T47D (cell line): ENCODE measurements at places on chromosomes 11 and 22.

DNA sequence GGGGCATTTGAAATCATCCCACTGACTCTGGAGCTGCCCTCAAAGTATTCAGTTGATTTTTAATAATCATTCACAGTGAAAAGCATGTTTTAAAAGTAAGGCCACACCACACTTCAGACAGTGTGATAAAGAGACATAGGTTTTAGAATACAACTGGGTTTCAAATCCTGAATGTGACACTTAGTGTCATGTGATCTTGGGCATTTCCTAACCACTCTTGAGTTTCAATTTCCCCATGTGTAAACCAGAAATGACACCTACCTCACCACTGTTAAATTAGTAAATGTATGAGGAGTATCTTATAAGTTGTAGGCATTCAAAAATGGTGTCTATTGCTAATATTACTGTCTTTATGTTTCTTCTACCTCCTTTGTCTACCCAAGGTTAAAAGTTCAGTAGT lies 5.4 kb downstream of the TMEM123 start:
- no peak for DNase-seq

DNA sequence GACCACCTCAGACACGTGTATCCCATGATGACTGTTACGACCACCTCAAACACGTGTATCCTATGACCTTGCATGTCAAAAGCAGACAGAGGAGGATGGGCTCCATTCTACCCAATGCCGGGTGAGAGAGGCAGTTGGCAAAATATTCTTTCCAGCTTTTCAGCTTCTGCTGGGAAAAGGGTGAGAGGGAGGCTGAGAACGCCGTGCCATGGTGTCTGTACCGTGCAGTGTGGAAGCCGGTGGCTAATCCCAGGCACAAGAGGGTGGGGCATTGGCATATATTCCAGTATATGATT lies 1478.4 kb downstream of the TBC1D22A start:
- DNase-seq, result no peak

DNA sequence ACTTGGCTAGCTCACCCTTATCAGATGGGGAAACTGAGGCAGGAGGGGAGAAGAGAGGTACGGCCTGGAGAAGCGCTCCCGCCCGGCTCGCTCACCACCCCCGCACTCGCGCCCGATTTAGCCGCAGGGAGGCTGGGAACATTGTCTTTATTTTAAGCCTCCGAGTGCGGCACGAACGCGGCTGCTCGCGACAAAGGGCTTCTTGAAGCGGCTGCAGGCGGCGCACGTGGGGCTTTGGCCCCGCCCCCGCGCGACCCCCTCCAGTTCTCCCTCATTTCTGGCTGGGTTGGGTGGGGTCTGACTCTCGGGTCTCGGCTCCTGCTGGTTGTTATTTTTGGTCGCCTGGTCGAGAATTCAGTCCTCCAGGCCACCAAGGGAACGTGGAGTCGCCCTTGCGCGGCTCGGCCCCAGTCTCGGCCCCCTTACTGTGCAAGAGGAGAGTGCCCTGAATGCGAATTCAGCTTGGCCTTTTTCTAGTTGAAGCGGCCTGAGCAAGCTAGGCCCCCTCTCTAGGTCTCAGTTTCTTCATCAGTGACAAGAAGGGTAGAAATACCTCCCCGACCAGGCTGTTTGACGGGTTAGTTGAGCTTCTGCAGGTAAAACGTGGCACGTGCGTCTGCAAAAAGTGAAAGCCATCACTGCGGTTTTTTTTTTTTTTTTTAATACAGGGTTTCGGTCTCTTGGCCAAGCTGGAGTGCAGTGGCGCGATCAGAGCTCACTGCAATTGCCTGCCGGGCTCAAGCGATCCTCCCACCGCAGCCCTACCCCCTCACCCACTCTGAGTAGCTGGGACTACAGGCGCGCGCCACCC lies 2.6 kb upstream of the CHRM1 start:
- peak; percentile 56 for DNase-seq

- DNase-seq, result no peak
Observed at GRCh38 chr11:87057749-87058148, 20.0 kb downstream of the TMEM135 start.

DNA sequence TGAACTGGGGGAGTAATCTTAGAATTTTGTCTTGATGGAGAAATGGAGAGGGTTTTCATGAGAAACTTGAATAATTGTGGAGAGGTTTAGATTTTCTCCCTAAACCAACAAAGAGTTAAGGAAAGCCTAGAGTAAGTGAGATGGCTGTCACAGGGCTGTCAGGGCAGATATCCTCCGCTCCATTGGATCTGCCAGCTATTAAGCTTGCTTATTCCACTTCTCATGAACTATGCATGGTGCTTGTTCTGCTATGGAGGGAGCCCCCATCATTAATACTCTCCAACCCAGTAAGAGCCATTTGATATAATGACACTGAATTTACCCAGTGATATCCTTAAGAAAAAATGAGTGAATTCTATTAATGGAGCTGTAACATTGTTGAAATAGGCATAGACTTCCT lies 342.8 kb upstream of the MTNR1B start:
- DNase-seq, result no peak

DNA sequence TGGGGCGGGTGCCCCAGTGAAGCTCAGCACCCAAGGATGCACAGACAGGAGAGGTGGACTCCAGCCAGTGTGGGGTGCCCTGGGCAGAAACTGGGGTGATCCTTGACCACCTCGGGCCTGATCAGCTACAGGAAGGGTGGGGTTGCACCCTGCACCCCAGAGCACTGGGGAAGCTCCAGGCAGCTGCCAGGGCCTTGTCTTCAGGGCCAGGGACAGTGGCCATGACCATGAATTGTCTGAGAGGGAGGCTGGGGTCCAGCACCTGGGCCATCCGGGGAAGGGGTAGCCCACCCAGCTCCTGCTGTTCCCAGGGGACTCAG lies 17.6 kb downstream of the IL17REL start:
- DNase-seq, result no peak

DNA sequence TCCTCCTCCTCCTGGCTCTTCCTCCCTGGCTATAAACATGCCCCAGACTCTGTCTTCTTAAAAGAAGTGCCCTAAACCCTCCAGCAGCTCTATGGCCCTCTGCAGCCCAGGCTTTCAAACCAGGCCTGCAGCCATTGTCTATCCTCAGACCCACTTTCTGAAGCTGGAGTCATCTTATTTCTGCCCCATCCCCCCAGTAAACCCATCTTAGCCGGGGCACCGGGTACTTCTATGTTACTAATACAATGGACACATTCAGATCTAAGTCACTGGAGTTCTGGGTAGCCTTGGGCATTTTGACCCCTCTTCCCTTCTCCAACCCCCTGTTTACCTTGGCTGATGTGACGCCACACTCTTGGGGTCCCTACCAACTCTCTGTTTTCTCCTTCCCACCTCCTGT lies 29.7 kb upstream of the CACNG2 start:
- no peak for DNase-seq

DNA sequence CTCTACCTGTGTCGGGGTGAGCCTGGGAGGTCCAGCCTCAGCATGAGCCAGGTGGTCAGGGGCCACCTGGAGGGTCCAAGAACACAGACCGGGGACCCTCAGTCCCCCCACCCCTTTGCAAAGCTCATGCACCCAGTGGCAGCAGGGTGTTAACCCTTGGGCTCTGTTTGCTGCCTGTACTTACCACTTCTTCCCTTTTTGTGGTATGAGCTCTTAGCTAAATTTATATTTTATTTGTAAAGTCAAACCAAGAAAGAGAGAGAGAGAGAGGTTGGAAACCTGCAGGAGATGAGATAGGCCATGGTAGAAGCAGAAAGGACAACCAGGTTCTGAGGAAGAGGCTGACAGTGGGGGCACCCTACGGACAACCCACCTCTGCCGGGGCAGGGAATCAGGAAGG lies 29.9 kb downstream of the IL10RA start:
- DNase-seq, result no peak

DNA sequence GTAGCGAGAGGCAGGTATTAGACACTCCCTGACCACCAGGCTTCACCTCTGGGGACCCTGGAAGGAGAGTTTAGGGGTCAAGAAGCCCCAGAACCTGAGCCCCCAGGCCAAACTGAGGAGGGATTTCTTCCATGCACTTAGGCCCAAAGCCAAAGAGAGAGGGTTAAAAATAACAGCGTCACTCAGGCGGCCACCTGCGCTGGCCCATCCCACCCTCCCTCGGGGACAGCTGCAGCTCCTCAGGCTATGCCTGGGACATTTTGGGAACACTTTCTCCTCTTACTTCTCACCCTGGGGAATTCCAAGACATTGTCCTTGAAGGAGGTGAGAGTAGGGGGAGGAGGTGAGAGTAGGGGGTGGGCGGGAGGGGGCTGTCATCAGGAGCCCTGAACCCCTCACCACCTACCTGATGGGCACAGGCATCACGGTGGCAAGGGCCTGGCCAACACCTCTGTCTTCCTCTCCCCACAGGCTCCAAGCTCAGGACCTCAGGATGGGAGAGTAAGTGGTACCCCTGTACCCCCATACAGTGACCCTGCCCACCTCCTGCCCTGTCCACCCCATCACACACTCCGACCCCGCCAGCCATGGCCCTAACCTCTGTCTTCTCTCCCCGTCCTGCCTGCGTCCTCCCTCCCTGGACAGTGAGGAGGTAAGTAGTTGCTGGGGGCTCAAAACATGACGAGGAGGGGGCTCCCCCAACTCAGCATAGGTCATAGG lies 583 bp downstream of the TNNI2 start:
- no peak for DNase-seq

GRCh38 chr22:23909296-23909898 lies 15.2 kb downstream of the MIF start:
- DNase-seq, result no peak

- no peak for DNase-seq
Observed at GRCh38 chr11:91817996-91818395, 406.6 kb upstream of the FAT3 start.

- DNase-seq, result peak; percentile 27
Observed at GRCh38 chr11:86551288-86552092, 120.9 kb downstream of the ME3 start.

GRCh38 chr22:46450931-46451561 lies 86.4 kb downstream of the CELSR1 start:
- DNase-seq, result peak; percentile 53

DNA sequence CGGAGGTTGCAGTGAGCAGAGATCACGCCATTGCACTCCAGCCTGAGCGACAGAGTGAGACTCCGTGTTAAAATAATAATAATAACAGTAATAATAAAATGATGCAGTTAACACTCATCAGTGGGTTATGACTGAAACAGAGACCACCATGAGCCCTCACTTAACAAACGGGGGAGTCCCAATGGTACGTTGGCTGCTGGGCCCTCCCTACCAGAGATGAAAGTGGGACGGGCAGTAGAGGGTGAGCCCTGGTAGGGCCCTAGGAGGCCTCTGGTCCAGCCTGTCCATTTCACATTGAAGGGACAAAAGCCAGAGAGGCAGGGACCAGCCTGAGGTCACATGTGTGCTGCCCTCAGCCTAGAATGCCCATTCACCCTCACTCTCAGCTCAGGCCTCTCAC lies 13.7 kb upstream of the KIAA0930 start:
- no peak for DNase-seq

GRCh38 chr11:86636275-86636674 lies 36.1 kb downstream of the ME3 start:
- DNase-seq, result peak; percentile 25

GRCh38 chr11:111012491-111012890 lies 233.0 kb upstream of the POU2AF2 start:
- no peak for DNase-seq

DNA sequence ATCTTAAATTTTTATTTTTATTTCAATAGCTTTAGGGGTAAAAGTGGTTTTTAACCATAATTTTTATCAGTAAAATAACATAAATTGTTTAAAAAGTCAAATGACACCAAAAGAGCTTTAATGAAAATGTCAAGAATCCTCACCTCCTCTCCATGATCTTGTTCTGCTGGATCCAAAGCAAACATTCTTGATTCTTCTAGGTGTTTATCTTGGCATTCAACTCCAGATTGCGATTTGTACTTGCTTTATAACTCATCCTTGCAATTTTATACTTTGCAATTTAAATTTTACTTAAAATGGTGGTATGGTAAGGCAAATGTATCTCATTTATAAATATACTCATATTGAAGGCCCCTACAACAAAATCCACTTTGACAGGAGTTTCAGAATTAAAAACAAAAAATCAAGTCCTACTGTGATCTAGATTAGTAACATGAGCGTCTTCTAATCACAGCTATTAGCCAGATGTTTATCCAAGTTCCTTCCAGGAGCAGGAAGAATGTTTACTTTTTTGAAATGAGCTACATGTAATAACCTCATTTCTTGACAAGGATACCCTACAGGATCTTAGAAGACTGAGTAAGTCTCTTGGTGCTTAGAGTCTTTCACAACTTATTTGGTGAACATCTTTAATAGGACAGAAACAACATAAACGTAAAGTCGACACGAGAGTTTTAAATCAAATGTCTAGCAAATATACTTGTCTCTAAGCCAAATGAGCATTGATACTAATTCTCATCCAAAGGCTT lies 72.4 kb upstream of the CARD18 start:
- peak; percentile 74 for DNase-seq

- no peak for DNase-seq
Observed at GRCh38 chr11:48004456-48004855, 24.1 kb downstream of the PTPRJ start.

- no peak for DNase-seq
Observed at GRCh38 chr22:46111645-46112306, 38.5 kb upstream of the PPARA start.

DNA sequence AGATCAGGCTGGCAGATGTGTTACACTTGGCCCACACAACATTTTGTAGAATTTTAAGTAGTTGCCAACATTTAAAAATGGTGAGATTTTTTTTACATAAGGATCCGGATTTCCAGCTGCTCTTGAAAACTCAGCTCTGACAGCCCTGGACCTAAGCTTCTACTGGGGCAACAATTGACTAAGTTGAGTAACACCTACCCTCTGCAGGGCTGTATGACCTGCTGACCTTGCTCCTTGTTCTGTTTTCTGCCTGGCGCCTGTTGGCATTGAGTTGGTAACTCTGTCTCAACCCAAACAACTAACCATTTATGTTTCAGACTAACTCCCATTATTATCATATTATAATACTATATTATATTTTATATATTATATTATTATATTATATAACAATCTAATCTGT lies 21.1 kb upstream of the LRRC55 start:
- DNase-seq, result no peak

DNA sequence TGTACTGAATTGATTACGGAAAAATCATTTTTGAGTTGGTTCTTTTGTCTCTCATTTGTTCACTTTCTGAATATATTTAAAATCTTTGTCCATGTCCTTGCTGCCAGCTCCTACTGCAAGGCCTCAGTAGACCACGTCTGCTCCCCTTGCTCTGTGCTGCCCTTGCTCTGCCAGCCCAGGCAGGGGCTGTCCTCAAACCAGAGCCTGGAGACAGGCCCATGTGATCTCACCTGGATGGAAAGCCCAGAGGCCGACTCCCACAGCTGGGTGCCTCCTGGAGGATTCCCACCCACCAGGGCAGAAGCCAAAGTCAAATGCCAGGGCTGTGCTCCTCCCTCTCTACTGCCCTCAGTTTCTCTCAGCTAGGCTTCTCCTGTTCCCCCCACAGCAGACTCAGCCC lies 141.8 kb downstream of the NTM start:
- no peak for DNase-seq

- no peak for DNase-seq
Observed at GRCh38 chr11:128874427-128874826, 7.3 kb upstream of the KCNJ1 start.
